ENCODE measurements at places on chromosomes 3 and 15.

DNA sequence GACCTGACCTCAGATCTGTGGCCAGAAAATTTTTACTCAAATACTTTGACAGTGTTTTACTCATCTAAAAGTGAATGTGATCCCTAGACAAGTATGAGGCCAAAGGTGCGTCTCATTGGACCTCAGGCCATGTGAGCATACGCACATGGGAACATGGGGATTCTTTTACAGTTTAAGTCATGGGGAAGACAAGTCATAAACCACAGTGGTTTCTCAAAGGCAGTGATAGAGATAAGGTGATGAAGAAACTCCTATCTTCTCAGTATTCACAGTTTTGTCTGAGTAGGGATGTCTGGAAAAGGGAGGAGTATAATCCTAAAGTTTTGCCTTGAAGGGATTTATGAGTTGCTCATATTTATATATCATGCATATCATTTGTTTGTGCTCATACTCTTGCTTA is 173.8 kb downstream of the FNDC3B start:
- no peak for DNase-seq

- DNase-seq = no peak
Measured at GRCh38 chr15:31223478-31224350, 102.9 kb upstream of the KLF13 start.

DNA sequence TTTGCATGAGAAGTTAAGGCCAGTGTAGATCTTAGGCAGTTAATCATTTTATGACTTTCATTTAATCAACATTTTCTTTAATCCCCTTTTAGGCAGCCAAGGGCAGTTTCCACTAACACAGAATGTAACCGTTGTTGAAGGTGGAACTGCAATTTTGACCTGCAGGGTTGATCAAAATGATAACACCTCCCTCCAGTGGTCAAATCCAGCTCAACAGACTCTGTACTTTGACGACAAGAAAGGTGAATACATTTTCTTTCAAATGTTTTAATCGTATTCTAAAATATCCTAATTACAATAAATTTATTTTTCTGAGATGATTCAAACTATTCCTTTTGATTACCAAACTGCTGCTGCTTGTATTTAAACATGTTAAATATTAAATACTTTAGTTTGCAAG is 843.2 kb downstream of the CADM2 start:
- DNase-seq = no peak

DNA sequence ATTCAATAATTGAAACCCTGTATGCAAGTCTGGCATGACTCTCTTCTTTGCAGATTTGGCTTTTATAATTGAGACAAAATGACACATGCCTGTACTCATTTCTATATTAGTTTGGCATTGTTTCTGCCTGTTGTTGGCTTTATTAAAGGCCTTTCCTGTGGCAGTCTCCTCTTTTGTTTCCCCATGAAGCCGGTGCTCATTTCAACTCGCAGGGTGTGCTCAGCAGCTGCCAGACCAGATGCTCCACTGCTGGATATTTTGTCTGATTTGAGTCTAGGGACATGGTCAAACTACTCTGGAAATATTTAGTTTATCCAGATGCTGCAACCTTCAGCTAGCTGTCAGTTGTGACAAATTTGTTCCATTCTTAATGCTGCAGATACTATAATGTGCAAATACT is 445.3 kb downstream of the NAALADL2 start:
- no peak for DNase-seq

GRCh38 chr3:175612487-175613196 is 753.5 kb downstream of the NAALADL2 start:
- DNase-seq = no peak

DNA sequence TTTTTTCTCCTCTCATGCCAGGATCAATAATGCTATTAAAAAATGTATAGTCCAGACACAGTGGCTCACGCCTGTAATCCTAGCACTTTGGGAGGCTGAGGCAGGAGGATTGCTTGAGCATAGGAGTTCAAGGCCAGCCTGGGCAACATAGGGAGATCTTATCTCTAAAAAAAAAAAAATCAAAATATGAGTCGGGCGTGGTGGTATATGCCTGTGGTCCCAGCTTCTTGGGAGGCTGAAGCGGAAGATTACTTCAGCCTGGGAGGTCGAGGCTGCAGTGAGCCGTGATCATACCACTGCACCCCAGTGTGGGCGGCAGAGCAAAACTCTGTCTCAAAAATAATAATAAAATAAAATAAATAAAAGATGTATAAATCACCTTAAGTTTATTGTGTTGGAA is 75.4 kb downstream of the WWTR1 start:
- DNase-seq = no peak

GRCh38 chr3:27500035-27500434 is 15.9 kb upstream of the SLC4A7 start:
- no peak for DNase-seq

DNA sequence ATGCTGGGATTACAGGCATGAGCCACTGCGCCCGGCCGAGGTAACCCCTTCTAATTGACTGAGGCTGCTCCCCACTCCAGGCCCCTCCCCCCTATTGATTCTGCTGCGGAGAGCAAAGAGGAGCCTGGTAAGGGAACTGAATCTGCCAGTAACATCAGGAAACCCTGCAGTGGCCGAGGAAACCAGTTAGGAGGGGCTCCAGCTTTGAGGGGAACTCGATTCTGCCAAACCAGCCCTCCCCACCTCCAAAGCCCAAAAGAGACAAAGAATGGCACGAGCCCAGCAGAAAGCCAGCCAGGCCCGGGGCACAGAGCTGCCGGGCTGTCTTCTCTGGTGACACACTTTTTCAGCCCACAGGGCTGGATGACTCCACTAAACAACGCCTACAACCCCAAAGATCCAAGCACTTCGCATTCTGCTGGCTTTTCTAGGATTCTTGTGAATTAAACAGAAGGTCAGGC is 15.0 kb upstream of the ACAD9 start:
- no peak for DNase-seq

GRCh38 chr3:122628567-122628966 is 51.1 kb downstream of the PARP15 start:
- DNase-seq = no peak

DNA sequence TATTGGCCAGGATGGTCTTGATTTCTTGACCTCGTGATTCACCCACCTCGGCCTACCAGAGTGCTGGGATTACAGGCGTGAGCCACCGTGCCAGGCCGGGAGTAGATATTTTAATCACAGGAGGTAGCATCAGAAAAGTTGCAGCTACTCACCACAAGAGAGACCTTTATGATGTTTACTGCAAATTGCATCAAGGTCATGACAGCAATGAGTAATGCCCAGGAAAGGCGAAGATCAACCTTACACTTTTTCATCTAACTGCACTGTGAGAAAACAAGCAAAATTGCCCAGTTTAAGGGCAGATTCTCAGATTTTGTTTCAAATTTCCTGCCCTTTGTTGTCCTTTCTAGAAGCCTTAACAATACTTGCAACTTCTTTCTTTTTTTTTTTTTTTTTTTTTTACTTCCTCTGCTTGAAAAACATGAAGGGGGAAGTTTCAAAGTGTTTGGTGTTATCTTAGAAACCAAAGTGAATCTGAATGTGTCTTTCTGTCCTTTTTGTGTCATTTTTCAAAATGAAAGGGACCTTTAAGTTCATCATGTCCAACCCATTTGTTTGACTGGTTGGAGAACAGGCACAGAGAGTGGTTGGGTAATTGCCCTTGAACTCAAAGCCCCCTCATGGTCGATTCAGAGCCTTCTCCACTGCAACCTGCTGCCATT is 25.0 kb downstream of the TGFBR2 start:
- no peak for DNase-seq

All from type B pancreatic cell (in vitro differentiated cells).